ENCODE measurements at places on chromosomes 11 and 22.

DNA sequence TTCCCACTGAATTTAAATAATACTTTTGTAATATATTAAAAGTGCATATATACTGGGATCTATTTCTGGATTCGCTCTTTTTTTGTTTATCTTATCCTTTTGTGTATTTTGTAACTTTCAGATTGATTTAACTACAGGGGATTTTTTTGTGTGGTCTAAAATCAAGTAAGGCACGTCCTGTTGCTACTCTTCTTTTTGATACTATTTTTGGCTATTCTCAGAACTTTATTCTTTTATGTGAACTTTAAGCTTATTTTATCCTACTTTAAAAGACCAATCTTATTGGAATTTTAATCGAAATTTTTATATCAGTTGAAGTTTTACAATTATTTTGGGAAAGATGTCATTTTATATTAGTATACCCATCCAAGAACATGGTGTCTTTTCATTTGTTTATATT lies 106.8 kb downstream of the UVRAG start:
- DNase-seq, result no peak
- no peak overlapping the region for H3K27ac ChIP-seq
- no peaks in the 10 kb centered on the region for H3K27me3 ChIP-seq
- H3K4me3 ChIP-seq, result no peak overlapping the region
- no peaks in the 10 kb centered on the region for H3K36me3 ChIP-seq

DNA sequence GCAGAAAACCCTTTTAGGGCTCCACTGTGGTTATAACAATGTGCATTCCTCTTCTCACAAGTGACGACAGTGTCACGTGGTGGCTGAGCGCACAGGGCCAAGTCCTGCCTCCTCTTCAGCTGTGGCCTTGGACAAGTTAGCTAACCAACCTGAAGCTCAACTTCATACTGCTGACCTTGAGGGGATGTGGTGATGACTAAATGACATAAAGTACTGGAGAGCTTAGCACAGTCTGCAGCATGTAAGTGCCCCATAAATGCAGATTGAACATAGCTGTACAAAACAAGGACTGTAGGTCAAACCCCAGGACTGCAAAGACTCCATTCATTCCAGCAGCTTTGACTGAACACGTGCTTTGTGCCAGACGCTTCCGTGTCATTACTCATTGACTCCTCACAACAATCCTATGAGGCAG lies 20.1 kb upstream of the MRGPRX2 start:
- no peak for DNase-seq
- no peaks in the 10 kb centered on the region for H3K4me1 ChIP-seq
- H3K4me3 ChIP-seq, result no peak overlapping the region
- no peak overlapping the region for H3K27ac ChIP-seq

- H3K27me3 ChIP-seq, result no peaks in the 10 kb centered on the region
- peaks cover 36% of the 10 kb centered on the region for H3K4me1 ChIP-seq
- H3K27ac ChIP-seq, result no peak overlapping the region
- DNase-seq, result no peak
- no peaks in the 10 kb centered on the region for H3K36me3 ChIP-seq
Observed at GRCh38 chr11:119697882-119698281, 31.1 kb downstream of the NECTIN1 start.

DNA sequence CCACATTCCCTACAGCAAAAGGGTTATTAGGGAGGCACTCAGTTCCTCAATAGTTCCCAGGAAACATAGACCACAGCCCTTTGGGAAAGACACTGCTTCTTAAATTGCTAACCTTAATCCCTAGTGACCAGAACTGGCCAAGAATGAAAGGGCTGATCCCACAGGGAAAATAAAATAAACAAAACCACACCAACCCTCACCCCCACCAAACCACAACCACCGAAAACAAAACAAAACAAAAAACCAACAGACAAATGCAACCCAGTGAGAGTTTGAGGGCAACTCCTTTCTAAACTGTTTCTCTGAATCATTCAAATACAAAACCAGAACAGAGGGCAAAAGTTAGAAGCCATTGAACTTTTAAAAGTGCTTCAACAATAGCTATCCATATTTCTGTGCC lies 57.2 kb downstream of the NAV2 start:
- DNase-seq, result no peak
- no peak overlapping the region for H3K27ac ChIP-seq
- H3K4me1 ChIP-seq, result peaks cover 22% of the 10 kb centered on the region

- no peak for DNase-seq
- H3K27ac ChIP-seq, result no peak overlapping the region
- H3K27me3 ChIP-seq, result no peaks in the 10 kb centered on the region
- H3K4me3 ChIP-seq, result no peak overlapping the region
- no peaks in the 10 kb centered on the region for H3K4me1 ChIP-seq
- H3K36me3 ChIP-seq, result peaks cover 6% of the 10 kb centered on the region
Observed at GRCh38 chr11:83272627-83273026, 13.5 kb downstream of the CCDC90B start.

- no peaks in the 10 kb centered on the region for H3K27me3 ChIP-seq
- no peaks in the 10 kb centered on the region for H3K36me3 ChIP-seq
- H3K4me3 ChIP-seq, result no peak overlapping the region
- no peak for DNase-seq
- H3K4me1 ChIP-seq, result peaks cover 2% of the 10 kb centered on the region
Observed at GRCh38 chr11:81380395-81380794, 1353.3 kb downstream of the FAM181B start.

- no peak overlapping the region for H3K4me3 ChIP-seq
- no peaks in the 10 kb centered on the region for H3K27me3 ChIP-seq
- DNase-seq, result no peak
- no peak overlapping the region for H3K27ac ChIP-seq
- no peaks in the 10 kb centered on the region for H3K4me1 ChIP-seq
Observed at GRCh38 chr11:88089134-88089533, 86.1 kb downstream of the RAB38 start.

GRCh38 chr11:125402435-125402834 lies 93.6 kb downstream of the FEZ1 start:
- no peaks in the 10 kb centered on the region for H3K27me3 ChIP-seq
- DNase-seq, result no peak
- no peaks in the 10 kb centered on the region for H3K36me3 ChIP-seq
- H3K27ac ChIP-seq, result no peak overlapping the region
- H3K4me1 ChIP-seq, result peaks cover 20% of the 10 kb centered on the region

- no peaks in the 10 kb centered on the region for H3K27me3 ChIP-seq
- H3K27ac ChIP-seq, result no peak overlapping the region
- H3K4me3 ChIP-seq, result no peak overlapping the region
- no peaks in the 10 kb centered on the region for H3K4me1 ChIP-seq
- DNase-seq, result no peak
- H3K36me3 ChIP-seq, result no peaks in the 10 kb centered on the region
Observed at GRCh38 chr22:42933485-42934091, 76.5 kb upstream of the ARFGAP3 start.

DNA sequence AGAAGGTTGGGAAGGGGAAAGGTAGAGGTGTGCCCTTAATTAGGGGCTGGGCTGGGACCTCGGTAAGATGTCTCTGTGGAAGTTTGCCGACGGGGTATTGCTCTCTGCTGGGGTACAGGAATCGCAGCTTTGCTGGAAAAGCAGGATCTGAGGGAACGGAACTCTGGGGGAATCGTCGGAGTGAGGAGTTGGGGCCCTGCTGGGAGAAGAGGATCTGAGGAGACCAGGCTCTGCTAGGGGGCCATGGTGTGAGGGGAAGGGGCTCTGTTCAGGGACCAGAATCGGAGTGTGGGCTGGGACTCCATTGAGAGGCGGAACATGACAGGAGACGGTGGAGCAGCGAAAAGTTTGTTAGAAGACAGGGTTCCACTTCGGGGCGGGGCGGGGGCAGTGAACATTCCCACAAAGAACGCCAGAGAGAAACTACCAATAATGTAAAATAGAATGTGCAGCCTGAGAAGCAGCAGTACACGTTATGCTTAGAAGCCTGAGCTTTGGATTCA lies 456 bp downstream of the AAMDC start:
- no peaks in the 10 kb centered on the region for H3K4me1 ChIP-seq
- no peaks in the 10 kb centered on the region for H3K27me3 ChIP-seq
- H3K36me3 ChIP-seq, result no peaks in the 10 kb centered on the region
- H3K27ac ChIP-seq, result peak overlapping the region; percentile 38
- peak overlapping the region; percentile 79 for H3K4me3 ChIP-seq

DNA sequence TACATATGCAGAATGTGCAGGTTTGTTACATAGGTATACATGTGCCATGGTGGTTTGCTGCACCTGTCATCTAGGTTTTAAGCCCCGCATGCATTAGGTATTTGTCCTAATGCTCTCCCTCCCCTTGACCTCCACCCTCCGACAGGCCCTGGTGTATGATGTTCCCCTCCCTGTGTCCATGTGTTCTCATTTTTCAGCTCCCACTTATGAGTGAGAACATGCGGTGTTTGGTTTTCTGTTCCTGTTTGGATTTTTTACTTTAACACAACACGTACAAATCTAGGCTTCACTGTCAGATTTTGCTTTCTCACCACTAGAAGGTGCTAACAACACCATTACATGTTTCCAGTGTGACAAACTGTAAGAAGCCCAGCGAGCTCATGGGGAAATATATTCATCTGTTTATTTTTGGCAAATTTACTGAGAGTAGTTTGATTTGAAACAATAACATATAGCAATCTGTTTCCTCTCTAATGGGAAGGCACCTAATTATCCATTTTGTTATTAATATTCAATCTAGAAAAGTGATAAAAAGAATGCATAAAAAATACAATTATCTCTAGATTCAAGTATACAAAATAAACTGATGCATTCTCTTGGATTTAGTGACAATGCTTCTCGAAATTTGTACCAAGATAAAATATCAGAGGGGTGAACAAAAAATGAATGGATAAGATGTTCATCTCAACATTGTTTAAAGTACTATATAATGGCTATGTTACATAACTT lies 23.2 kb upstream of the BIRC3 start:
- no peak overlapping the region for H3K4me3 ChIP-seq
- no peaks in the 10 kb centered on the region for H3K27me3 ChIP-seq
- peaks cover 5% of the 10 kb centered on the region for H3K4me1 ChIP-seq
- H3K27ac ChIP-seq, result no peak overlapping the region
- no peak for DNase-seq

- no peak for DNase-seq
- peaks cover 12% of the 10 kb centered on the region for H3K4me1 ChIP-seq
- no peak overlapping the region for H3K4me3 ChIP-seq
- H3K36me3 ChIP-seq, result no peaks in the 10 kb centered on the region
- no peaks in the 10 kb centered on the region for H3K27me3 ChIP-seq
Observed at GRCh38 chr11:85745626-85746025, 59.6 kb upstream of the CCDC89 start.

- H3K27me3 ChIP-seq, result peaks cover 2% of the 10 kb centered on the region
- no peak overlapping the region for H3K27ac ChIP-seq
- no peak for DNase-seq
Observed at GRCh38 chr22:23383491-23384361, 196.4 kb downstream of the IGLL1 start.

DNA sequence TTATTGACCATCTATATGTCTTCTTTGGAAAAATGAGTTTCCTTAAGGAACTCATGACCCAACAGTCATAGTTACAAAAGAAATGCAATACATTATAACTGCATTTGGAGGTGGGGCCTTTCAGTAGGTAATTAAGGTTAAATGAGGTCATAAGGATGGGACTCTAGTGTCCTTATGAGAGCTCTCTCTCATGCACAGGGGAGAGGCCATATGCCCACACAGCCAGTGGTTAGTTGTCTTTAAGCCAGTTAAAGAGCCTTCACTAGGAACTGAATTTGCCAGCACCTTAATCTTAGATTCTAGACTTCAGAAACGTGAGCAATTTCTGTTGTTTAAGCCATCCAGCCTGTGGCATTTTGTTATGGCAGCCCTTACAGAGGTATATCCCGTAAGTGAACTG lies 27.3 kb downstream of the INTS4 start:
- DNase-seq, result no peak
- no peaks in the 10 kb centered on the region for H3K4me1 ChIP-seq
- H3K27ac ChIP-seq, result no peak overlapping the region
- no peak overlapping the region for H3K4me3 ChIP-seq
- no peaks in the 10 kb centered on the region for H3K36me3 ChIP-seq

- H3K36me3 ChIP-seq, result no peaks in the 10 kb centered on the region
- no peak overlapping the region for H3K27ac ChIP-seq
- no peak for DNase-seq
- H3K4me3 ChIP-seq, result no peak overlapping the region
Observed at GRCh38 chr11:125872138-125872491, 15.4 kb upstream of the HYLS1 start.

DNA sequence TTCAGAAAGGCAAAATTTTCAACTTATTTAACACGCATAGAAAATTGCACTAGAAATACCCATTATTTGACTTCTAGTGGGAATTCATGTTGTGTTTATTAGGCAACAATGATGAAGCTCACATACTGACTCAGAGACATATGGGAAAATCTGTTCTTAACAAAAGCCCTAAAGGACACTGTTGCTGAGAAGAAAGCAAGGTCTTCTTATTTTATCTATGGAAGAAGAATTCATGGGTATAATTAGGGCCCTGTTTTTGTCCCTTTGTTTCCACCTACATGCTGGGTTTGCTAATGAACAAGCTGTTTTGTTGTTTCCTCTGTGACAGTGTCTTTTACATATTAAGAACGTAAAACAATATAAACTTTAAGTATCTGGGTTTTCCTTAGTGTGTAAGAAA lies 606.7 kb upstream of the ARHGAP42 start:
- DNase-seq, result no peak
- H3K4me1 ChIP-seq, result no peaks in the 10 kb centered on the region
- H3K27ac ChIP-seq, result no peak overlapping the region

GRCh38 chr11:120688163-120688562 lies 176.6 kb downstream of the GRIK4 start:
- no peak overlapping the region for H3K27ac ChIP-seq
- no peak for DNase-seq
- no peaks in the 10 kb centered on the region for H3K27me3 ChIP-seq
- no peaks in the 10 kb centered on the region for H3K36me3 ChIP-seq

- H3K36me3 ChIP-seq, result no peaks in the 10 kb centered on the region
- no peaks in the 10 kb centered on the region for H3K4me1 ChIP-seq
- no peaks in the 10 kb centered on the region for H3K27me3 ChIP-seq
- peak within 1 kb of the TSS; percentile 97 for H3K4me3 ChIP-seq
- peak; percentile 81 for DNase-seq
Observed at GRCh38 chr11:235997-236773, at the start of gene SIRT3. Gene SIRT3, minus strand, starts transcription at chr11:236342. Its CDS starts 14 bp downstream, at chr11:236328.

DNA sequence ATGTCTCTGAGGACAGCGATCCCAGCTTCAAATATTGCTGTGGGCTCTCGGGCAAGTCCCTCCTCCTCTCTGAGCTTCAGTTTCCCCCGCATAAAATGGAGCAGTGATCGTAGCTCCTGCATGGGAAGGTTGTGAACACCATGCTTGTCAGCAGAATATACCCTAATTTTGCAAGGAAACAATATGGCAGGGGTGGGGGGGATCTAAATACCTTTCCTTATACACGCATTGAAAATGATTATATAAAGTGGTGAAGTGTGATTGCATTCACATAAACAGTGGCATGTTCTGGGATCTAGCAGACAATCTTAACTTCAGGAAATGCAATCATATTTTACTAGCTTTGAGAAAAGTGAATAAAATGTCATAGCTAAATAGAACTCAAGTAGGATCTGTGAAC lies 24.0 kb upstream of the RTN4R start:
- H3K27me3 ChIP-seq, result peaks cover 6% of the 10 kb centered on the region
- no peak overlapping the region for H3K4me3 ChIP-seq
- H3K36me3 ChIP-seq, result no peaks in the 10 kb centered on the region
- no peak for DNase-seq

All from H1 (cell line).